Endothelial cell of umbilical vein (primary cell): ENCODE measurements at places on chromosomes 2 and 18. TPM values are rescaled to one million over a fixed set of nuclear protein-coding genes. Genes with fewer than 3 reads are reported as not detected.

The KIF1A gene
- polyA plus RNA-seq, result 0.02 and 0.11 TPM in 2 replicates

The ELOA2 gene
- not detected in 2 replicates for polyA plus RNA-seq

The RGPD4 gene
- polyA plus RNA-seq, result not detected in 2 replicates

The LNPK gene
- 1.9 and 2.4 TPM in 2 replicates for polyA plus RNA-seq

The BCL11A gene
- 0.12 and 0.16 TPM in 2 replicates for polyA plus RNA-seq

The PRKCE gene
- 31.5 and 33.9 TPM in 2 replicates for polyA plus RNA-seq

The ZBTB7C gene
- not detected in 2 replicates for polyA plus RNA-seq

The PRKD3 gene
- 11.9 and 14.9 TPM in 2 replicates for polyA plus RNA-seq

The FOXI3 gene
- not detected in 2 replicates for polyA plus RNA-seq

The TLX2 gene
- not detected in 2 replicates for polyA plus RNA-seq

The CRYGD gene
- not detected in 2 replicates for polyA plus RNA-seq

The LPIN2 gene
- polyA plus RNA-seq, result 11.1 and 14.7 TPM in 2 replicates

The ADD2 gene
- polyA plus RNA-seq, result 0.06 and 0.17 TPM in 2 replicates

The MARCO gene
- polyA plus RNA-seq, result not detected in 2 replicates

The LIMS4 gene
- polyA plus RNA-seq, result 18.3 and 28.8 TPM in 2 replicates

The SATB2 gene
- polyA plus RNA-seq, result 0.47 and 0.62 TPM in 2 replicates

The ROCK1 gene
- 5.3 and 5.9 TPM in 2 replicates for polyA plus RNA-seq

The FBLN7 gene
- polyA plus RNA-seq, result 3.1 and 3.4 TPM in 2 replicates

The ANKRD62 gene
- not detected in 2 replicates for polyA plus RNA-seq

The PSD4 gene
- polyA plus RNA-seq, result 0.01 TPM in 1 of 2 replicates, not detected in the other

The PARD3B gene
- 2.1 and 2.2 TPM in 2 replicates for polyA plus RNA-seq

The TP53I3 gene
- polyA plus RNA-seq, result 112 and 116 TPM in 2 replicates

The TOGARAM2 gene
- polyA plus RNA-seq, result not detected in 2 replicates

The POTEJ gene
- 0.03 TPM in 2 replicates for polyA plus RNA-seq

The POU3F3 gene
- polyA plus RNA-seq, result not detected in 2 replicates

The GKN1 gene
- polyA plus RNA-seq, result not detected in 2 replicates

The ATG16L1 gene
- polyA plus RNA-seq, result 14.1 and 18.1 TPM in 2 replicates

The CNTNAP5 gene
- polyA plus RNA-seq, result not detected in 2 replicates

The TRIP12 gene
- polyA plus RNA-seq, result 37.8 and 53.8 TPM in 2 replicates

The HOXD4 gene
- 7.6 TPM in 2 replicates for polyA plus RNA-seq

The MOCOS gene
- polyA plus RNA-seq, result 0.18 and 0.25 TPM in 2 replicates

The RAB6C gene
- polyA plus RNA-seq, result not detected in 2 replicates
